ENCODE measurements at places on chromosomes 12 and 14. TPM values are rescaled to one million over a fixed set of nuclear protein-coding genes. Genes with fewer than 3 reads are reported as not detected.

DNA sequence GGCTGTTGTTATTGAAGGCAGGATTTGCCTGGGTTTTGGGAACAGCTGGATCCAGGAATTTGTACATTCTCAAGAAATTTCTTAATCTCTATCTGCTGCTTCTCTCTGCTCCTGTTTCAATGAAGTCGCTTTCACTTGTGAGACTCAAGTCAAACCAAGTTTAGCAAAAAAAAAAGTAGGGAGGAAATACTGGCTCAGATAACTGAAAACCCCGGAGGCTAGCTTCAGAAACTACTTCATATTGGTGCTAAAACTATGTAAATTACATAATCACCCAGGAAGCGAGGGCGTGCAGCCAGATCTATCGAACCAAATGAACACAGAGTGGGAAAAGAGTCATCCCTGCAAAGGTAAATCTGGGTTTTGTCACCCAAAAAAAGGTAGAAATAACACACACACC is 68.3 kb upstream of the FICD start:
- DNase-seq = peak; percentile 49

DNA sequence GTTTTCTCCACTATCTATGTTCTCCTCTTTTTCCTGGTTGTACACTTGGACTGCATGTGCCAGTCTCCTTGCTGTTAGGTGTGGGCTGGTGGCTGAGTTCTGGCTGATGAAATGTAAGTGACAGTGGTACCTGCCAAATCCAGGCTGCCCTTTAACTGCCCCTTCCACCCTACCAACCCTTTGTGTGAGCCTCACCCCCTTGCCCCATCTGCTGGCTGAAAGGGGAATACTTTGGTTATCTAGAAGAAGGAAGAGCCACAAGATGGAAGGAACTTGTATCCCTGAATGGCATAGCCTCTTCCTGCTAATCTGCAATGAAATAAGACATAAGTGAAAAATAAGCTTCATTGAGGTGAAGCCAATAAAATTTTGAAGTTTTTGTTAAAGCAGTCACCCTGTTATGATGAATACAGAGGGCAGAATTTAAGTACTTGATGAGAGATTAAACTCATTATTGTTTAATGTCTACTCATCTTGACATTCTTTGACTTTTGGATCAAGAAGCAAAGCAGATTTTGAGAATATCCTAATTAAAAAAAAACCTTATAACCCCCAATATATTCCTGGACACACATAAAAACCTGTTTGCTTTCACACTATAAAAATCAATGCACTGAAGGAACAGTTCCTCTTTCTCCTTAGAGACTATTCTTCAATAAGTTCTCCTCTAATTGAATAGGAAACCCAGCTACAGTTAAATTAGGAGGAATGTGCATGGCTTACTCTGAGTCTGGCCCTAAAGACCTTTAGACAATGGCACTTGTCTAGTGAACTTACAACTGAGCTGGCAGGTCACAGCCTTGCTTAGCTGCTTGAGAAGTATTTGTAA is 262.6 kb upstream of the BTG1 start:
- DNase-seq = peak; percentile 71

PIK3C2G gene
- total RNA-seq = not detected

GSC gene
- not detected for total RNA-seq

CPNE8 gene
- total RNA-seq = not detected

- DNase-seq = no peak
These were observed 124.0 kb downstream of the SPTSSA start for GRCh38 chr14:34338056-34338455.

- no peak for DNase-seq
These were observed 212.5 kb upstream of the RTL1 start for GRCh38 chr14:101116065-101116464.

DNA sequence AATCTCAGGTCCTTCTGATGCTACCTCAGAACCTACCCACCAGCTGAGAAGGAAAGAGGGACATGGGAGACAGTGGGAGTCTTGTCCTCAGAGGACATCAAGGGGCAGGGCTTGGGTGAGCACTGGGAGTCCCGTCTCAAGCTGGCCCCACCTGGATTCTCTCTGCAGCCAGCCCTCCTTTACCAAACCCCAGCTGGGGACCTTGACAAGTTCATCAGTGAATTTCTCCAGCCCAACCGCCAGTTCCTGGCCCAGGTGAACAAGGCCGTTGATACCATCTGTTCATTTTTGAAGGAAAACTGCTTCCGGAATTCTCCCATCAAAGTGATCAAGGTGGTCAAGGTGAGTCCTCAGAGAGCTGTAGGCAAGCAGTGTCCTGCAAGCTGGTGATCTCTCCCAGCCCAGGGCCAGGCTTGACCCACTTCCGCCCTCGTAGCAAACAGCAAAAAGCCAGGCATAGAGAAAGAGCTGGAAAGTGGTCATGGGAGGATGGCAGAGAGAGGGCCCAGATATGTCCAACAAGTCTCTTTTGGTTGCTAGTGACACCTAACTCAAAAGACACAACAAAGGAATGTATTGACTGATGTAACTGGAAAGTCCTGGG is 14.2 kb upstream of the OAS2 start:
- no peak for DNase-seq

GRCh38 chr14:88554457-88555286 is at the start of gene PTPN21:
TSS of gene PTPN21 (minus strand) at chr14:88555007. CDS start at chr14:88550417, 4,590 bp downstream.
- peak; percentile 87 for DNase-seq

DNA sequence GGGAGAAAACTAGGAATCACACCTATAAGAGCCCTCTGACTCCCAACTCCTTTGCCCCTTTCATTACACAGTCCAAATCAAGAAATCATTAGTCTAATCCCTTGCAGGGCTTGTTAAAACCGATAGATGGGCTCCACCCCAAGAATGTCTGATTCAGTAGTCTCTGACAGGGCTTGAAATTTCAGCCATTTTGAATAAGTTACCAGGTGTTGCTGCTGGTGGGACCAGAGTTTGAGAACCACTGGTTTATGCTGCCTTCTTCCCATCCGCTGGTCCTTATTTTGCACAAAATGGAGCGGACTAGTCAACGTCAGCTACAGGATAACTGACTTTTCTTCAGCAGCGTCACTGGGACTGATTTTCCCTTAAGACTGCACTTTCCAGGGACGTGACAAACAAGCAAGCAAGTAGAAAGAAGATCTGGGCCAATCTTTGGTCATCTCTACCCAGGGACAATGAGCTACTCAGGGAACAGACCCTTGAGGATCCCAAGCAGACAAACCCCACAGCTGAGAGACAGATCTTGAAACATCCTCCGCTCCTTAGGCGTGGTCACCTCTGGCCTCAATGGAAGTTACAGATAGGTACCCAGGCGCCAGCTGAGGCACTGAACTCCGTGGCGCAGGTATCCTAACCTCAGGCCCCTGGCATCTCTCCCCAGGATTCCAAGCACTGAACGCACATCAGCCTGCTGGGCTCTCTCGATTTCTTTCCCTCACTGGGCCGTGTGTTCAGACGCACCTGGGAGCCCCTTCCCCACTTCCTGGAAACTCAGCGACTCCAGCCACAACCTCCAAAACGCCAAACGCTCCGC is 900 bp downstream of the KCTD10 start:
- no peak for DNase-seq

HOXC13 gene
- total RNA-seq = 3.6 TPM

- DNase-seq = no peak
These were observed 70.4 kb downstream of the CMAS start for GRCh38 chr12:22116376-22116775.

CPSF2 gene
- 54.7 TPM for total RNA-seq

SUSD6 gene
- 14.6 TPM for total RNA-seq

DNA sequence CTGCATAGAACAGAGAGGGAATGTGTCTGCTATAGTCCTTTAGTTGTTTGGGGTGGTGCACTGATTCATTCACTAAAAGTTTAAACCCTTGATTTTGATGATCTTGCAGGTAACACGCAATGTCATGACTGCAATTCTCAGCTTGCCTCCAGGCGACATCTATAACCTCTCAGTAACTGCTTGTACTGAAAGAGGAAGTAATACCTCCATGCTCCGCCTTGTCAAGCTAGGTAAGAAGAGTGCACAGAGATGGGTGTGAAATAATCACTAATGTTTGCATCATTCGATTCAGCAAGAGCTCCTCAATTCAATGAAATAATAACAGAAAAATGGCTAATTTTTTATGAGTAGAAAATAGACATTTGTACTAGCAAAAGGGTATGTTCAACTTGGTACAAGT is 203.7 kb downstream of the PTPRO start:
- no peak for DNase-seq

DNA sequence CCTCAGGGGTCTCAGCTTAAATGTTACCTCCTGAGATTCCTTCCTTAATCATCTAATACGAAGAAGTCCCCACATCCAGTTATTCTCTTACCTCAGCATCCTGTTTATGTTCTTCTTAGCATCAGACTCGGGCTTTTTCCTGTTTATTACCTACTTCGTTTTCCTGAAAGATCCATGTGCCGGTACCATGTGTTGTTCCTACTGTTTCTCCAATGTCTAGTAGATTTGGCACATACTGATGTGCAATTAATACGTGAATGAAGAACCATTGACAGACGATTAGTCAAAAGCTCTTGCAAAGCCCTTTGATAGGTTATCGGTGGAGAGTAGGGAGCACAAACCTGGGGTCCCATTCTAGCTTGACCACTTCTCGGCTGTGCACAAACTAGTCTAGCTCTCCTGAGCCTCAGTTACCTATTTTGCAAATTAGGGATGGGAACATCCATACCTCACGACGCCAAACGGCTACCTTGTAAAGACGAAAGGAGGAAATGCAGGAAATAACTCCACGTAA is 735 bp upstream of the MAPKAPK5 start:
- peak; percentile 9 for DNase-seq

DNA sequence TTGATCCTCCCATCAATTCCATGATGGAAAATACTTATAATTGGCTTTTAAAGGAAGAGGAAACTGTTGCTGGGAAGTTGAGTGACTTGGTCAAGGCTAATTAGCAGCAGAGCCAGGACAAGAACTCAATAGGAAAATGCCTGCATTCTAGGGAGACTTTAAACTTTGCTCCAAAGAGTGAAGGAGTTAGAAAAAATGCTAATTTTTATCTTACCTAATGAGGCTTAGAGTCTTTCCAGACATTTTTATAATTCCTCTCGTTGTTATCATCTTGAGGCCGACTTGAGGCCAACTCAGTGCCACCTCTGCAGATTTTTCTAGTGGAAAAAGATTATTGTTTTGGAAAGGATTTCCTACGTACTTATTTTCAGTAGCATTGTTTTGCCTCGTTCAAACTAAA is 344.6 kb downstream of the ETNK1 start:
- no peak for DNase-seq

GRCh38 chr14:53533384-53533970 is 380.4 kb upstream of the DDHD1 start:
- no peak for DNase-seq

DNA sequence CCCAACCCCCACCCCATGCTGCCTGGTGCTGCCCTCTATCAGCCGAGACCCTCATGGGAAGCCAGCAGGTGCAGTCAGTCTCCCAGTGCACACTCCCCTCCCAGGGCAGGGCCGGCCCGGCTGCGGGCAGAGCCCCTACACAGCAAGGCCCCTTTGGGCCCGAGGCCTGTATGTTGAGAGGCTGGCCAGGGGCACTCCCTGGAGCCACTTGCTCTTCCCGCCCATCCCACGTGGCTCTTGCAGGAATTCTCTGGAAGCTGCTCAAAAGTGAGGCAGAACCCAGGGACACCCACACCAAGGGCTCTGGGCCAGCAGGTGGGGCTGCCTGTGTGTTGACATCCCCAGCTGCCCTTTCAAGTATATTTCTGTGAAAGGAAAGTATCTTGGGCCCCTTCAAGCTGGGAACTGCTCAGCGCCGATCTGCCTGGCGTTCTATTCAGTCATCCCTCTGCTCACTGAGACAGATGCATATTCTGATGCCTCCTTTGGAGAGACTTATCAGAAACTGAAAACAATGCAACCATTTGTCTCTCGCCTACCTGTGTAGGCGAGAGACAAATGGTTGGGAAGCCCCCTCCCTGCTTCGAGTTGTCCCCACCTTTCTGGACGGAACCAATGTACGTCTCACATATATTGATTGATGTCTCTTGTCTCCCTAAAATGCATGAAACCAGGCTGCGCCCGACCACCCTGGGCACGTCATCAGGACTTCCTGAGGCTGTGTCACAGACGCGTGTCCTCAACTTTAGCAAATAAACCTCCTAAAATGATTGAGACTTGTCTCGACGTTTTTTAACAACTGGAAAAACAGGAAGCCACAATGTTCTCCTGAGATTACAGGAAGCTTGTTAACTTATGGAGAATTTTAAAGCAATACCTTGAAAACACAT is 6.0 kb downstream of the GPR132 start:
- peak; percentile 58 for DNase-seq

DNA sequence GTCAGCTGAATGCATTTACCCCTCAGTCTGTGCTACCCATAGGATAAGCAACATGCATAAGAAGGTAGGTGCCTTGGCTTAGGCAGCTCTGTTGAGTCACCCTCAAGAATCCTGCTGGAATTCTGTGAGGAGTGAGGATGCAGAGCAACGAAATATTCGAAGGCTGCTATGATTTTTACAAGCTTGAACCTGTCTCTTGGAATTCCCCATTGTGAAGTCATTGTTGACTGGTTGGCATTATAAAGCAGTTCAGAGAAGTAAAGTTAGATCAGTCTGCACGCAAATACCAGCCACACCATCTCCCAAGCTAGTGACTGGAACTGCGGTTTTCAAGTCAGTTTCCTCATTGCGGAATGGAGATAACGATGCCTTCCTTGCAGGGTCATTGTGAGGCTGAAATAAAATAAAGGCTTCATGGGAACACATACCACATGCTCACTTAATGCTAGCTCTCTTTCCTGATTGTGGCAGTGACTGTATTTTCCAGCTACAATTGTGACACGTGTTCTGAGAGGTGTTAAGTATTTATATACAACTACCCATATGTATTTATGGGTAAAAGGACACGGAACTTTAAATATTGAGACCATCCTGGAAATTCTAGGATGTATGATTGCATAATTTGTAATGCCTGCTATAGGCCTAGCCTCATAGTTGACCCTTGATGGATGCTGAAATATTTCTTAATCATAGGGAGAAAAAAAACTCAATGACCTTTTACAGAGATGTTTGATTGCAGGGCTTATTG is 96.7 kb downstream of the ETV6 start:
- DNase-seq = peak; percentile 37

DNA sequence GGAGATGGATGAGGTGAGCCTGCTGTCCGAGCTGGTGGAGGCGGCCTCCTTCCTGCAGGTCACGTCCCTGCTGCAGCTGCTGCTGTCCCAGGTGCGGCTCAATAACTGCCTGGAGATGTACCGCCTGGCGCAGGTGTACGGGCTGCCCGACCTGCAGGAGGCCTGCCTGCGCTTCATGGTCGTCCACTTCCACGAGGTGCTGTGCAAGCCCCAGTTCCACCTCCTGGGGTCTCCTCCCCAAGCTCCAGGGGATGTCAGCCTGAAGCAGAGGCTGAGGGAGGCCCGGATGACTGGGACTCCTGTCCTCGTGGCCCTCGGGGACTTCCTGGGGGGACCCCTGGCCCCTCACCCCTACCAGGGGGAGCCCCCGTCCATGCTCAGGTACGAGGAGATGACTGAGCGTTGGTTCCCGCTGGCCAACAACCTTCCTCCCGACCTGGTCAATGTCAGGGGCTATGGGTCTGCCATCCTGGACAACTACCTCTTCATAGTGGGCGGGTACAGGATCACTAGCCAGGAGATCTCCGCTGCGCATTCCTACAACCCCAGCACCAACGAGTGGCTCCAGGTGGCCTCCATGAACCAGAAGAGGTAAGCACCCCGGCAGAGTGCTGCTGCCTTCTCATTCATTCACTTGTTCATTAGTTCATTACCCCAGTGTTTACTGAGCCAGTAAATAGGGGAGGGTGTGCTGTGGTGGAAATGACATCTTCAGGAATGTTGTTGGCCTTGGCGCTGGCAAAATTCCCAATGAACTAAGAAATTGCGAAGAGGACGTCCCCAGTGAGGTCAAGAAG is 774 bp upstream of the MANSC4 start:
- DNase-seq = peak; percentile 44

BBOF1 gene
- 7.8 TPM for total RNA-seq

All from myocyte (in vitro differentiated cells).